Frontal cortex (tissue), 4 donors: ENCODE measurements at places on chromosomes 11 and 22.
A peak's percentile ranks its signal among the peaks of the same experiment; 100 is the strongest.

- DNase-seq, result no peak
Observed at GRCh38 chr22:39839917-39840510, 53.5 kb downstream of the ENTHD1 start.

DNA sequence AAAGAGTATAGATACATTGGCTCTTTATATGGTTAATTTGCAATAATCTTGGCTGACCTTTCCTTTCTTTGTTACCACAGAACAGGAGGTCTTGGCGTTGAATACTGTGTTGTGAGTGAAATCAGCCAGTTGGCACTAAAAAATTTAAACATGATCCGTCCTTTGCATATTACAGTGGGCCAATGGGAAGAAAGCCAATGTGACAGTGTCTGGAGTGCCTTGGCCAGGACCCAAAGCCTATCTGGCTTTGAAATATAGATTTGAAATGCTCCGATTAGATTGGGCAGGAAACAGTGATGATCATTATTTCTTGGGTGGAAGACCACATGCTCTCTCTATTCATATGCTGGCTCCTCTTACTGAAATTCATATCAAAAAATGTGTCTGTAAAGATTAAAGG is 339.6 kb upstream of the ANO3 start:
- no peak for DNase-seq

- no peak for DNase-seq
Observed at GRCh38 chr11:95229199-95229992, 1.6 kb downstream of the SESN3 start.

DNA sequence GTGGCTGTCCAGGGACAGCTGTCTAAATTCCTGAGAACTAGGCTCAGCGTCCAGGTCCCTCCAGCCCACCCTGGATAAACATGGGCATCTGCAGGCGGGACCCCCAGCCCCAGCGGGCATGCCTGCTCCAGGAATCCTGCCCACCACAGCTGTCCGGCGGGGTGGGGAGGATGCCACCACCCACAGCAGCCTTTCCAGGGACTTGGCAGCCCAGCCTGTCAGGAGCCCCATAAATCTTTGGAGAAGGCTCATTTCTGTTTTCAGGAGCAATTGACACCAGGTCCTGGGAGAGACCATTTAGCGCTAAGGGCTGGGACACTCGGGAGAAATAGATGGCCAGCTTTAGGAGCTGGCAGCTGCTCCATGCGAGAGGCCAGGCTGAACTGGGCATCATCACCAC is 358.9 kb downstream of the CADM1 start:
- no peak for DNase-seq

DNA sequence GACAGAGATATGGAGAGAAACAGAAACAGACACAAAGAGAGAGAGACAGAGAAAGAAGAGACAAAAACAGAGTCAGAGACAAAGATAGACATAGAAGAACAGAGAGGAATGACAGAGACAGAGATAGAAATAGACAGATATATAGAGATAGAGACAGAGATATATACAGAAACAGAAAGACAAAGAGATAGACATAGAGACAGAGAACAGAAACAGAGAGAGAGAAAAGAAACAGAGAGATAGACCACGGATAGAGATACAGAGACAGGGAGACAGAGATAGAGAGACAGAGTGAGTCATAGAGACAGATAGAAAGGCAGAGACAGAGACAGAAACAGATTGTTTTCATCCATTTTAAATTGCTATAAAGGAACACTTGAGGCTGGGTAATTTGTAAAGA is 12.3 kb upstream of the MPEG1 start:
- no peak for DNase-seq

- no peak for DNase-seq
Observed at GRCh38 chr22:19823191-19823901, 31.3 kb downstream of the GNB1L start.

DNA sequence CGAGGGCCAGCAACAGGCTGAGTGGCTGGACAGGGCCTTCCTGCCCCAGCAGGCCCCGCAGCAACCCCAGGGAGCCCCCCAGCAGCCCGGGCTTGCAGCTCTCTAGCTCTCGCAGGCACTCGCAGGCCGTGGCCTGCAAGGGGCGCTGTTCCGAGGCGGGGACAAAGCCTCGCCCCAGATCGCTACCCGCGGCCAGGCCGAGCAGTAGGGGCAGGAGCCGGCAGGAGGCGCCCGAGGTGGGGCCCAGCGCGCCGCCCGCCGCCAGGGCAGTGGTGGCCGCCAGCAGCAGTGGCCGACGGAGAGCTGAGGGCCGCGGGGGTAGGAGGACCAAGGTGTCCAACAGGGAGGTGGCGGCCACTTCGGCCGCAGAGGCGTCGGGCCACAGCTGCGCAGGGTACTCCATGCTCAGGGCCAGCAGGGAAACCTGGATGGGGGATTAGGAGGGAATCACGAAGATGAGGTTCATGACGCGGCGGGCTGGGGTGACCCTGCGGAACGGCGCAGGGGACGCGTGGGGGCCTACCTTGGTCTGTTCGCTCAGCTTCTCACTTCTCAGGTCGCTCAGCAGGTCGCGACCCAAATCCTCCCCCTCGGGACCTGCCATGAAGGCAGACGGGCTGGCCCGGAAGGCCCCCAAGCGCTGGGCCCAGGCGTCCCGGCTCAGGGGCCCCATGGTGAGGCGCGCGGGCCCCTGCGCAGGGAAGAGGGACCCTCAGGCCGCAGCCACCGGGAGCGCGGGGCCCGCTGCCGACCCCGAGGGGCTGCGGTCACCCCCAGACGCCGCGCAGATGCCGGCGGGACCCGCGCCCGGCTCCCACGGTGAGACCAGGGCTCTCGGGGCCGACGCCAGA is 632 bp downstream of the AP5B1 start:
- DNase-seq, result peak; percentile 81
